ENCODE measurements at places on chromosomes 4 and X.

DNA sequence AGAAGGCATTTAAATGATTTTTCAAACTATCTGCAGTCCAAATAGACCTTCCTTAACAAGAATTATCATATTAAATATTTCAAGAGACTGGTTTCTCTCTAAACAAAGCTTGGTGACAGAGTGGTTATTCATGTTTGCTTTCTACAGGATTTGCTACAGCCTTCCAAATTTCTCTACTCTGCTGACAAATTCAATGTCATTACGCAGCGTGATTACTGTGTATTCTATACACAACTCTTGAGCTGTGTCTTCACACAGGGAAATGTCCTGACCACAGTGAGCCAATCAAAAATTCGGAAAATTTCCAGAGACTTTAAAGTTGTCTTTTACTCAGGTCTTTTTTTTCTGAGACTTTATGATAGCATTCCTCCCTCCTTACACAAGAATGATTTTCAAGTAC is 75.6 kb downstream of the EFHC2 start:
- DNase-seq = no peak

DNA sequence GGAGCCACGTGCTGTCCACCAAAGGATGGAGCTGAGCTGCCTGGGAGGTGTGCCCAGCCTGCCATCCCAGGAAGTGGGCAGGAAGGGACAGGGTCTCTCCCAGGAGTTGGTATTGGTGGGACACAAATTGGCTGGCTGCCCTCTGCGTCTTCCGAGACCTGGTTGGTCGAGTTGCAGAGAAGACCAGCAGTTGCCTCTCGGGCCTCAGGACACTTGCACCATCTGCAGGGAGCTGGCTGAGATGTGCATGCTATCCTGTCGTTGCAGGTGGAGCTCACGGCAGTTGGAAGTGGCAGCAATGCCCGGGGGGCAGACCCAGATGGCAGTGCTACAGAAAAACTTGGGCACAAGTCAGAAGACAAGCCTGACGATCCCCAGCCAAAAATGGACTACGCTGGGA is 30.2 kb downstream of the BCORL1 start:
- DNase-seq = no peak

DNA sequence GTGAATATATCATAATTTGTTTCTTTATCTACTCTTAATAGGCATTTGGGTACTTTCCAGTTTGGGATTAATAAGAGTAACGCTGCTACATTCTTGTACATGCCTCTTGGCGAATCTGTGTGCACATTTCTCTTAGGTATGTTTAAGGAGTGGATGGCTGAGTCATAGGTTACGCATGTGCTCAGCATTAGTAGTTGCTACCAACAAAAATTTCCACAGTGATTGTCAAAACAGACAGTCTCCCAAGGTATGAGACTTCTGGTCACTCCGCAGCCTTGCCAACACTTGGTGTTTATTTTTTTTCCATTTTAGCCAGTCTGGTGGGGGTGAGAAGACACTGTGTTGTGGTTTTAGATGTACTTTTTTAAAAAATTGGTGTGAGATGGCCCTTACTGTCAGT is 44.6 kb downstream of the FGFBP1 start:
- no peak for DNase-seq

DNA sequence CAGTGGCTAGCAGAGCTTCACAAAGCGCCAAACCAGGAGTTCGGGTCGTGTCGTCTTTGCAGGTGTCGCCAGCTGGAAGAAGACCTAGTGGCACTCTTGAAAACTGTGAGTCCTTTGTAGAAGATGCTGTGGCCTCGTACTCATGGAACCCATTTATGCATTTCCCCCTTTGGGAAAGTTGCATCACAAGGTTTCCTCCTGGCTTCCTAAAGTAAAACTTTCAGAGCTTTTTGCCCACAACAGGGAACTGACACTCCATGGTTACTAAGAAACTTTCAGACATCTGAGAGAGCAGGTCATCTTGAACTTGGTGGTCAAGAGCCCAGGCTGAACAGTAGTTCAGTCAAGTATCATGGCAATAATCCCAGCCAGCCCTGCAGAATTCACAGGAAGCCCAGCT is 15.9 kb upstream of the NOCT start:
- no peak for DNase-seq

GRCh38 chrX:12978205-12979025 is 3.5 kb downstream of the TMSB4X start:
- peak; percentile 57 for DNase-seq

- peak; percentile 52 for DNase-seq
These were observed 79.6 kb downstream of the AFF2 start for GRCh38 chrX:148580016-148580415.

- no peak for DNase-seq
These were observed 336.9 kb upstream of the NR3C2 start for GRCh38 chr4:148778980-148779675.

DNA sequence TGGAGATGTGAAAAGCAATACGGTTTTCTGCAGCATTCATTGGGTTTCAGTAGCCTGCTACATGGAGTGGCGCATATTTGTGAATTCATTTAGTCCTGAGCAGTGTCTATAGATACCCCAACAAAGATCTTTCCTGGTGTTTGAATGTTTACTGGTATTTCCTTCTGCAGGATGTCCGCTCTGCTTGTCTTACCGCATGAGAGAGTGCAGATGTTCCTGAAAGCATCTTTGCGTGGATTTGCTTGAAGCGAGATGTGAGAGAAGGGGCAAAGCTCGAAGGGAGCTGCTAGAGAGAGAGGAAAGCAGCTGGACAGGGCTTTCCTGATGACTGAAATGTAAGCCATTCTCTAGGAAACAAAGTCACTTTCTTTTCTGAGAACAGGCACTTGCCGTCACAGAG is 40.9 kb upstream of the GYPA start:
- DNase-seq = no peak

- DNase-seq = no peak
These were observed 24.0 kb downstream of the AFM start for GRCh38 chr4:73505567-73505966.

DNA sequence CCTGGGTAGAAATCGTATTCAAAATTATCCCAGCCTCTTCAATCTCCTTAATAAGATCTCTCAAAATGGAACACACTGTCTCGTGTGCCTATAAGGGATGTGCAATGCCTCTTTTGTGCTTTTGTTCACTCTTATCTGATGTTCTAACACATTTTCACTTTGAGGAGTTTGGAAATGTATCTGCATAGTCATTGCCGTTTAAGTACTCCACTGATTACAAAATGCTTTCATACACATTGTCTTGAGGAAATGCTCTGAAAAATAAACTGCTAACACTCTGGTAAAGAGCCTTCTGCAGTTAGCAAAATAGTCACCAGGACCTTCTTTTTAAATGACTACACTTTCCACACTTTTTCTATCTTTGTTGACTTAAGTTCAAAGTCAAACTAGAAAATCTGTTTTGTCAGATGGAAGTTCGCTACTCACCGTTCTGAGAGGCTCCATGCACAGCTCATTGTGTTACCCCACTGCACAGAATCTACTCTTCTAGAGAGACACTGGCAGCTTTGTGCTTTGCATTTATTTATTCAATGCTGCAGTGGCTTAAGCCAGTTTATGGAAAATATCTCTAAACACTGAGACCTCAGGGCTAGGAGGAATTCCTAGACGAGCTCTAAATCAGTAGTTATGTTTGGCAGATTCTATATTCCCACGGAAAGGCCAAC is 159.0 kb downstream of the CHIC2 start:
- no peak for DNase-seq

- DNase-seq = peak; percentile 68
These were observed 780.9 kb downstream of the ARAP2 start for GRCh38 chr4:35463251-35463952.

DNA sequence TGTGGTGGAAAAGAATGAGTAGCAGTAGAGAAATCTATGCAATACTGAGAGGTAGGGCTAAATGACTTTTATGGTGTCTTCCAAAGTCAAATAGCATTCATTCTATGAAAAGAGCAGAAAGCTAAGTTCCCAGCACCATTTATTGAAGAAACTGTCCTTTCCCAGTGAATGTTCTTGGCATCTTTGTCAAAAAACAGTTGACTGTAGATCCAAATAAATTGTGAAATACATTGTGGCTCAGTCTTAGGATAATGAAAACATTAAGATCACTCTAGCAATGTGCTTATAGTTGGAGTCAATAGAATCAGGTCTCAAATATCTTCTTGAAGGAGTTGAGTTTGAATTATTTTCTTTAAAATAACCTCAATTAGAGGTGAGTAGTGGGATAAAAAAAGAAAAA is 19.4 kb downstream of the AREG start:
- DNase-seq = no peak

DNA sequence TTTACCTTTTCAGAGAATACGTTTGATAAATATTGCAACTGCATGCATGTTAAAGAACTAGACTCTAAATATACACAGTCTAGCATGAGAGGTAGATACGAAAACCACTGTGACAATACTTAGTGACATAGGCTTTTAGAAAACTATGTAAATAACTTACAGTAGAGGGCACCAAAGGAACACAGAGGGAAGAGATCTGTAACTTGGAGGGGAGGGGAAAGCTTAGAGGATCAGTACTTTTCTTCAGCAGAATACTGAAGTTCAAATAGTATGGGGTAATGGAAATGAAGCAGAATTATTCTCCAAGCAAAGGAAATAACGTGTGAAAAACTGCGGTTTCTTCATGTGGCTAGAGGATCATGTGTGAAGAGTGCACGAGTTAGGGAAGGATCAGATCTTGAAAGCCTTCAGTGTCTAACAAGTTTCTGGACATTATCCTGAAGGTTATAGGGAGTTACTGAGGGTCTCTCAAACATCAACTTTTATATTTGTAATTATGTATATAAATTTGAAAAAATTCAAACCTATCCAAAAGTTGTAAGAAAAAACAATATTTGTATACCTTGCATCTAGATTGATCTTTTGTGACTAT is 264.3 kb downstream of the NPFFR2 start:
- DNase-seq = peak; percentile 72

GRCh38 chrX:38960137-38960536 is 158.9 kb downstream of the MID1IP1 start:
- DNase-seq = no peak

GRCh38 chr4:185839770-185840169 is 27.8 kb upstream of the SORBS2 start:
- no peak for DNase-seq

DNA sequence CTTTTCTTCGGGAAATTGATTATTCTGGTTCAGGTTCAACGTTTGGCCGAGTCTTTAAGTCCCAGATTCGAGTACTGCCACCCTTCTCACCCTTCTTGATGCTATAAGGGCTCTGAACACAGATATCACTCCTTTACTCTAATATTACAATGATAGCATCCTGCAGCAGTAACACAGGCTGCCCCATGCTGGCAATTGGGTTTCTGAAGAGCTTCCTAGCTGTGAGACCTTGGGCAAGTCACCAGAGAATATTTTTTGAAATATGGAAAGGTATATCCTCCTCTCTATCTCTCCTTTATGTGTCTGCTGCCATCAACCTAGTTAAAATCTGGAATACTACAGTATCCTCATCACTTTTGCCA is 297 bp upstream of the MTMR8 start:
- DNase-seq = no peak

- DNase-seq = no peak
These were observed 549.1 kb upstream of the EPHA5 start for GRCh38 chr4:66219401-66219800.

GRCh38 chr4:23333556-23333945 is 556.3 kb downstream of the PPARGC1A start:
- DNase-seq = no peak

DNA sequence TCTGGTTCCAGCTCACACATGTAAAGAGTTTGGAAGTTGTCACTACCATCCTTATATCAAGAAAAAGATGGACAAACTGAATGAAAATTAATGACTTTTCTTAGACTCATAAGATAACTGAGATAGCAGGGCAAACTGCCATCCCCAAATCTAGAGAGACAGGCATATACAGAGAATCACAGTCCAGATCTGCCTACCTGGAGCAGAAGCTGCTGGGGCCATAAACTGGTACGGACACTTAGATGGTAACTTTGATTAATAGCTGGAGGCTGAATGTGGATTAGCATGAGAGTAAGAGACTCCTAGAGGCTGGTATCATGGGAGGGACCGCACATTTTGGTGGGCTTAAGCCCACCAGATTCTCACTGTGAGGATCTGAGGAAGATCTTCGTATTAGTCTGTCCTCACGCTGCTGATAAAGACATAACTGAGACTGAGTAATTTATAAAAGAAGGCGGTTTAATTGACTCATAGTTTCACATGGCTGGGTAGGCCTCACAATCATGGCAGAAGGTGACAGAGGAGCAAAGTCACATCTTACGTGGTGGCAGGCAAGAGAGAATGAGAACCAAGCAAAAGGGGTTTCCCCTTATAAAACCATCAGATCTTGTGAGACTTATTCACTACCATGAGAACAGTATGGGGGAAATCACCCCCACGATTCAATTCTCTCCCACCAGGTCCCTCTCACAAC is 10.8 kb upstream of the POLA1 start:
- DNase-seq = no peak

DNA sequence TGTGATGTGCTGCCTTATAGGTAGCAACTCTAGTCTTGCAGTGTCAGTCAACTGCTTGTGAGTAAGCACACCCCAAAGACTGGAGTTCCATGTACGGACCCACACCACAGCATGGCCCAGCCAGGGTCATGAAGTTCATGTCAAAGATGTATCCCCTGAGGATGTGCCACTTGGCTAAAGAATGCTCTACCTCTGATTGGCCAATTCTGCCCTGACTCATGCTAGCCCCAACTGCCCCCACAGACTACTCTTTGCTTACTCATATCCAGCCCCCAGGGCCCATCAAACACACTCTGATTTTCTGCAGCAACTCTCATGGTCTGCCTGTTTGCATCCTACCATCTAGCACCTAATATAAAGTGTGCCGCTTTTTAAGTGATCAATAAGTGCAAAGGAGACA is 62.5 kb downstream of the CHRDL1 start:
- DNase-seq = no peak

DNA sequence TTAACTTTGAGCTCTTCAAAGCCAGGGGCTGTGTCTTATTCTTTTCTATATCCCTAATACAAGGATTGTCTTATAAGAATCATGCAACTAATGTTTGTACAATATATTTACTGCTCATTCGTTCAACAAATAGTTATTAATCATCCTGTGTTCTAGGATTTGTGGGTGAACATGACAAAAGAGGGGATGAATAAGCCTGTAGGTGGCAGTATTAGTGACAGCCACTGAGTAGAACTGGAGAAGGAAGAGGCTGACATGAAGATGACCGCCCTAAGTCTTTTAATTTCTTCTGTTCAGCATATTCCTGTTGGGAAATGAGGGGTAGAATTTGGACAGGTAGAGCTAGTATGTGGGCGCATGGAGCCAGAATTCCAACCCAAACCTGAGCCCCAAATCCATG is 11.9 kb upstream of the LINC00632 start:
- peak; percentile 0 for DNase-seq

GRCh38 chrX:140389331-140389730 is 115.5 kb downstream of the SOX3 start:
- no peak for DNase-seq

- no peak for DNase-seq
These were observed 19.6 kb downstream of the RCHY1 start for GRCh38 chr4:75494563-75494962.

- no peak for DNase-seq
These were observed 147.2 kb upstream of the WDFY3 start for GRCh38 chr4:85113706-85114105.

DNA sequence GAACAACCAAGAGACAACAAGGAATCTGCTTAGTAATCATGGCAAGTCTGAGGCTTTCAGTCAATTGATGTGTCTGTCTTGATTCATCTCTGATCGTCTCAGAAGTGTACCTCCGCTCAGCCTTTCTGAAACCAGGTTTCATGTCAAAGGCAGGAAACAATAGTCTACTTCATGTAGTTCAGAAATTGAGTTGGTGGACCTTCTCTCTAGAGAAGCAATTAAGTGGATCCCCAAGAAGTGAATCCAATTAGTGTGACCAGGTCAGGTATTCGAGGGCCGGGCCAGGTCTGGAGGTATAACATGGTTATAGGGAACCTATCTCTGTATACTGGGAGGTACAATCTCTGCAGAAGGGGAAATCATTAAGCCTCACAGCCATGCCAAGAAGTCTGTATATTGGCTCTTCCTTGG is 32.0 kb downstream of the DAPP1 start:
- DNase-seq = no peak
